ENCODE measurements at places on chromosomes 13 and 19. TPM values are rescaled to one million over a fixed set of nuclear protein-coding genes. Genes with fewer than 3 reads are reported as not detected.

GRCh38 chr19:6061376-6062130 lies 48.7 kb downstream of the RFX2 start:
- DNase-seq = no peak
- H3K4me3 ChIP-seq = no peak overlapping the region
- H3K4me1 ChIP-seq = peaks cover 30% of the 10 kb centered on the region
- H3K36me3 ChIP-seq = no peaks in the 10 kb centered on the region
- H3K27ac ChIP-seq = no peak overlapping the region

IGSF23 gene
- not detected for total RNA-seq

- no peak within 1 kb of the TSS for H3K27ac ChIP-seq
- peak within 1 kb of the TSS; percentile 92 for H3K4me3 ChIP-seq
- peaks cover 6% of the 10 kb centered on the region for H3K4me1 ChIP-seq
- peak; percentile 100 for DNase-seq
- no peaks in the 10 kb centered on the region for H3K36me3 ChIP-seq
Measured at GRCh38 chr19:49473868-49474541, at the start of gene FLT3LG. TSS of gene FLT3LG (plus strand) at chr19:49474215. CDS start at chr19:49474640, 425 bp downstream.

GRCh38 chr13:30779608-30780007 lies 44.3 kb downstream of the ALOX5AP start:
- no peaks in the 10 kb centered on the region for H3K4me1 ChIP-seq
- no peak overlapping the region for H3K27ac ChIP-seq
- no peaks in the 10 kb centered on the region for H3K36me3 ChIP-seq
- no peak overlapping the region for H3K4me3 ChIP-seq

- H3K36me3 ChIP-seq = no peaks in the 10 kb centered on the region
- no peak overlapping the region for H3K27ac ChIP-seq
- peaks cover 9% of the 10 kb centered on the region for H3K27me3 ChIP-seq
- no peak for DNase-seq
- H3K4me3 ChIP-seq = no peak overlapping the region
- peaks cover 22% of the 10 kb centered on the region for H3K4me1 ChIP-seq
Measured at GRCh38 chr19:2982561-2982960, 5.2 kb downstream of the TLE6 start.

XAB2 gene
- total RNA-seq = 40.5 TPM

DNA sequence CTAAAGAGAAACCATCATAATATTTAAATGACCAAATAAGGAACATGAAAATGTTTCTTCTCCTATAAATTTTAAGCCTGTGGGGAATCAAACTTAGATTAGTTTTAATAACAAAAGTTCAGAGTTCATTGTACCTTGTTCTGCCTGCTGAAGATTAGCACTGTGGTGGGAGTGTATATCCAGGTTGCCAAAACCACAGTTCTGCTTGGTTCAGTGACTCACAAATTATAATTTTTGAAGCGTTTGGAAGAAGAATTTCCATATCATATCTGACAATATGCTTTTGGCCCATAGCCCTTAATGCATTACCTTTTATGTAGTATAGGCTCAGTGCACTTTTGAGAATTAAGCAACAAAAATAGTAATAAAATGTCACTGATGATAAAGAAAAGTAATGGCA lies 545.2 kb downstream of the GPC6 start:
- H3K36me3 ChIP-seq = no peaks in the 10 kb centered on the region
- peak; percentile 57 for DNase-seq
- no peak overlapping the region for H3K27ac ChIP-seq
- no peaks in the 10 kb centered on the region for H3K27me3 ChIP-seq
- H3K4me1 ChIP-seq = peaks cover 37% of the 10 kb centered on the region
- no peak overlapping the region for H3K4me3 ChIP-seq

- H3K27ac ChIP-seq = no peak overlapping the region
- DNase-seq = no peak
- H3K4me1 ChIP-seq = no peaks in the 10 kb centered on the region
- no peaks in the 10 kb centered on the region for H3K36me3 ChIP-seq
- H3K4me3 ChIP-seq = no peak overlapping the region
Measured at GRCh38 chr13:76004416-76004815, 368.3 kb downstream of the LMO7 start.

GRCh38 chr13:106524108-106524507 lies 11.4 kb downstream of the EFNB2 start:
- H3K27me3 ChIP-seq = no peaks in the 10 kb centered on the region
- peaks cover 3% of the 10 kb centered on the region for H3K36me3 ChIP-seq
- DNase-seq = no peak
- H3K4me1 ChIP-seq = no peaks in the 10 kb centered on the region
- H3K27ac ChIP-seq = no peak overlapping the region

- H3K4me1 ChIP-seq = peaks cover 25% of the 10 kb centered on the region
- no peaks in the 10 kb centered on the region for H3K36me3 ChIP-seq
- no peaks in the 10 kb centered on the region for H3K27me3 ChIP-seq
- no peak for DNase-seq
- H3K4me3 ChIP-seq = no peak overlapping the region
- no peak overlapping the region for H3K27ac ChIP-seq
Measured at GRCh38 chr19:6734096-6734696, 3.2 kb downstream of the GPR108 start.

PDX1 gene
- not detected for total RNA-seq

- H3K36me3 ChIP-seq = no peaks in the 10 kb centered on the region
- no peaks in the 10 kb centered on the region for H3K4me1 ChIP-seq
- no peak overlapping the region for H3K27ac ChIP-seq
- DNase-seq = no peak
Measured at GRCh38 chr13:22848539-22849052, 332.2 kb upstream of the SGCG start.

ZNF221 gene
- 9.0 TPM for total RNA-seq

DNA sequence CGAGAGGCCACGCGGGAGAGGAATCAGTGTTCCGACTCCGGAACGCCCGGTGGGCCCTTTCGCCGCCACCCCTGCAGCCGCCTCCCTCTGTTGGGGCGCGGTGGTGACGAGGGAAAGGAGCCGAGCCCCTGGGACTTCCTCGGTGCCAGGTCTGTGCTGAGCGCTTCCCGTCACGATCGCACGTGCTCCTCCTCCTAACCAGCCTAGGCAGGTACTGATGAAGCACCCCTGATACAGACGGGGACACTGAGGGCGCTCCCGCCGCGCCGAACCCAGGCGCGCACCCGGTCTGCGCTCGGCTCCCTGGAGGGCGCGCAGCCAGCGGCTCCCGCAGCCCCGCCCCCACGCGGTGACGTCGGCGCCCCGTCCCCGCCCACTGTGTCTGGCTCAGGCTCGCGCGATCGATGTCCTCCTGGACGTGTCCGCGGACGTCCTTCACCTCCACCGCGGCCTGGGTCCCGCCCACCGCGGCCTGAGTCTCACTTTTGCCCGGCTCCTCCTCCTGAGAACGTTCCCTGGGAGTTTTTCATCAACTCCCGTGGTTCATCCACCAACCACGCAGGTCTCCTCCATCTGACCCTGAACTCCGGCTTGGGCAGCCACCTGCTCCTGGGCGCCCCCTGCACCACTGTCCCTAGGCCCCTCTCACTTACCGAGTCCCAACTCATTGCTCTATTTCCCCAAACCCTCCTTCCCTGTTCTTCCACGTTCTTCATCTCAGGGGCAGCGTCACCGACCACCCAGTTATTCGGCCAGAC lies 2.6 kb upstream of the KLK15 start:
- H3K36me3 ChIP-seq = no peaks in the 10 kb centered on the region
- peak overlapping the region; percentile 72 for H3K4me3 ChIP-seq
- H3K27ac ChIP-seq = no peak overlapping the region
- peaks cover 5% of the 10 kb centered on the region for H3K4me1 ChIP-seq
- peak; percentile 98 for DNase-seq
- peaks cover 7% of the 10 kb centered on the region for H3K27me3 ChIP-seq

DNA sequence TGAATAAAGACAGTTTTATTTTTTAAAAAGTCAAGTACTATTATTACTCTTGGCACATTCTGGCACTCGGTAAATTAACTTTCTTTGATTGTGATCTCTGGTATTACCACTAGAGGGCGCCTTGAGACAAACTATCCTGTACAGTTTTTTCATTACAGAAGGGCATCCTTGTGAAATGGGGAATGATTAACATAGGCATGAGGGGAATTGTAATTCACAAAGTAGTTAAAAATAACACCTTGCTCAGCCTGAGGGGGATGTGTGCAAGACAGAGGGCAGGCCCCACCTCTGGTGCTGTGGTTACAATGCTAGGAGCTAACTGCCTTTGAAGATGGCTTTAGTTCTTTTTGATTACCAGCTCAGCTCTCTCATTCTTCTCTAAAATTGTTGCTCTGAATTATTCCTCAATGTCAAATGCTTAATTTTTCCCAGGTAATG lies 24.2 kb upstream of the C1QTNF9B start:
- DNase-seq = no peak
- no peaks in the 10 kb centered on the region for H3K27me3 ChIP-seq
- H3K27ac ChIP-seq = no peak overlapping the region
- H3K4me3 ChIP-seq = no peak overlapping the region
- H3K4me1 ChIP-seq = no peaks in the 10 kb centered on the region

DNA sequence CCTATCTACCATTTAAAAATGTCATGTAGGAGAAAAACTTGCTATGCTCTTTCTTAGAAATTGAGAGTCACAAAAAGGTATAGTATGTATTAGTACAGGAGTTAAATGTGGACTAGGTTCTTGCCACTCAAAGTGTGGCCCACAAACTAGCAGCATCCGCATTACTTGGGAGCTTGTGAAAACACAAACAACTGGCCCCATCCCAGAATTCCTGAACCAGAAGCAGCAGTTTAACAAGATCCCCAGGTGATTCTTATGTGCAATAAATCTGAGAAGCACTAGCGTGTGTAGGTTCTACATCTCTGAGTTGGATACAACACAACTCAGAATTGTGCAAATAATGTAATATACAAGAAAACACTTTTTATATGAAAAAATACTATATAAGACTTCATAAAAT lies 325.9 kb downstream of the DCT start:
- no peak overlapping the region for H3K4me3 ChIP-seq
- no peaks in the 10 kb centered on the region for H3K36me3 ChIP-seq
- H3K27ac ChIP-seq = no peak overlapping the region

- no peaks in the 10 kb centered on the region for H3K36me3 ChIP-seq
- H3K27me3 ChIP-seq = no peaks in the 10 kb centered on the region
- H3K4me3 ChIP-seq = no peak overlapping the region
- no peak for DNase-seq
- H3K27ac ChIP-seq = no peak overlapping the region
Measured at GRCh38 chr13:54592201-54592600, 1563.6 kb downstream of the OLFM4 start.

GRCh38 chr13:27810461-27810860 lies 18.2 kb downstream of the GSX1 start:
- H3K36me3 ChIP-seq = no peaks in the 10 kb centered on the region
- no peaks in the 10 kb centered on the region for H3K4me1 ChIP-seq
- no peak for DNase-seq
- H3K27me3 ChIP-seq = peaks cover under 1% of the 10 kb centered on the region

MAP1S gene
- 15.2 TPM for total RNA-seq

GRCh38 chr19:28859811-28860210 lies 353.1 kb downstream of the UQCRFS1 start:
- DNase-seq = no peak
- no peaks in the 10 kb centered on the region for H3K4me1 ChIP-seq
- H3K27ac ChIP-seq = no peak overlapping the region
- no peak overlapping the region for H3K4me3 ChIP-seq

WDR87 gene
- total RNA-seq = not detected

DNA sequence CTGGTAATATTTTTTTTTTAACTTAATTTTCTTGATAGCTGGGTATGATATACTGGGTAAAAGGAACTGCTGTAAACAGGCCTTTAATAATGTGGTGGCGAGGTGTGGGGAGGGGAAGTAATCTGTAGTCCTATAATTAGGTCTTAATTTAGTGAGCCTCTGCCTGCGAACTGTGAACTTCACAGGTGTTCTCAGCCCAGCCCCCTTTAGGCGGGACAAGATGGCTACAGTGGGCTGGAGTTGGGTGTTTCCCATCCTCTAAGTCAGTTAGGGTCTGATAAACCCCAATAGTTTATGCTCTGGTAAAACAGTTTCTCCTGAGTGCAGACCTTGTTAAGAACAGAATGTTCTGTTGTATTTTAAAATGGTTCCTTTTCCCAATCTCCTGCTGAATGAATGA lies 97.6 kb upstream of the SERP2 start:
- no peaks in the 10 kb centered on the region for H3K36me3 ChIP-seq
- no peak overlapping the region for H3K4me3 ChIP-seq
- H3K4me1 ChIP-seq = peaks cover 42% of the 10 kb centered on the region
- DNase-seq = no peak
- no peak overlapping the region for H3K27ac ChIP-seq
- H3K27me3 ChIP-seq = no peaks in the 10 kb centered on the region

- H3K4me1 ChIP-seq = peaks cover 16% of the 10 kb centered on the region
- no peaks in the 10 kb centered on the region for H3K27me3 ChIP-seq
- no peak for DNase-seq
- H3K27ac ChIP-seq = peak overlapping the region; percentile 17
Measured at GRCh38 chr13:99062593-99062992, 84.7 kb upstream of the DOCK9 start.
